Memory B cell (primary cell): ENCODE measurements at places on chromosomes 2 and 18.
A peak's percentile ranks its signal among the peaks of the same experiment; 100 is the strongest.

GRCh38 chr18:34342960-34343359, 118.2 kb upstream of the NOL4 start:
- H3K4me1 ChIP-seq, result no peaks in the 10 kb centered on the region
- DNase-seq, result no peak
- no peak overlapping the region for H3K4me3 ChIP-seq
- H3K36me3 ChIP-seq, result no peaks in the 10 kb centered on the region
- no peak overlapping the region for H3K27ac ChIP-seq

GRCh38 chr2:69366-70344, 23.4 kb upstream of the FAM110C start:
- no peaks in the 10 kb centered on the region for H3K4me1 ChIP-seq
- no peak for DNase-seq
- H3K4me3 ChIP-seq, result no peak overlapping the region
- no peaks in the 10 kb centered on the region for H3K36me3 ChIP-seq
- H3K27me3 ChIP-seq, result no peaks in the 10 kb centered on the region
- no peak overlapping the region for H3K27ac ChIP-seq

DNA sequence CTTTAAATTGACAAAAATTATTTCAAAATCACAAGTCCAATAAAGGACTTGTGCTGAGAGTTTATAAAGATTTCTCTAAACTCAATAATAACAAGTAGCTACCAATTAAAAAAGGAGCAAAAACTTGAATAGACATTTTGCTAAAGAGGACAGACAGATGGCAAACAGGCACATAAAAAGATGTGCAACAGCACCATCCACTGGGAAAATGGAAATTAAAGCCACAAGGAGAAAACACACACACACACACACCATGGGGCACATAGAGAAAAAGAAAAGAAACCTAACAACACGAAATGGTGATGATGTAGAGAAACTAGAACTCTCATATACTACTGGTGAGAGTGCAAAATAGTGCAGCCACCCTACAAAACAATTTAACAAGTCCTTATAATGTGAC, 12.6 kb upstream of the SLC9A4 start:
- H3K27me3 ChIP-seq, result peaks cover 6% of the 10 kb centered on the region
- peaks cover 5% of the 10 kb centered on the region for H3K36me3 ChIP-seq
- no peak overlapping the region for H3K4me3 ChIP-seq

DNA sequence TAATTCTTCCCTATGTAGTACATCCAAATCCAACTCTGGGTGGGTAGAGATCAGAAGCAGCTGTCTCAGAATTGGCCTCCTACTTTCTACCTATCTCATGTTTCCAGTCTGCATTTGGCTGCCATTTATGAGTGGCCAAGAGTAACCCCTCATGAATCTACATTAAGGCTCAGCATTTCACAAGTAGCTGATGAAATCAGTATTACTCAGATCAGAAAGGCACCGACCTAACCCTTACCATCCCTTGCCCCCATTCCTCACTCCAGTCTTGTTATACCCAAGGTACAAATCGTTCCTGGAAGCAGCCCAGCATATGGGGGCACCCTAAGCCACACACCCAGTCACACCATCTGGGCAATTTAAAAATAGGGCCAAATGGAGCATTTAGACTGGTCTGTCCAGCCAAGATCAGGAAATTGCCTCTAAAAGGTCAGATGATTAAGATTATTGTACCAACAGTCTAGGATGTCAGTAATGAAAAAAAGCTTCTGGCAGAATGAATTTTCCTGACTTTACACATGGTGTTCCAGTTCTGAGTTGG, 37.1 kb downstream of the CD28 start:
- H3K4me1 ChIP-seq, result no peaks in the 10 kb centered on the region
- peaks cover 8% of the 10 kb centered on the region for H3K27me3 ChIP-seq
- no peaks in the 10 kb centered on the region for H3K36me3 ChIP-seq
- no peak overlapping the region for H3K27ac ChIP-seq
- H3K4me3 ChIP-seq, result no peak overlapping the region

GRCh38 chr2:166651080-166651675, 157.1 kb upstream of the SCN7A start:
- H3K36me3 ChIP-seq, result no peaks in the 10 kb centered on the region
- H3K27me3 ChIP-seq, result no peaks in the 10 kb centered on the region
- H3K4me3 ChIP-seq, result no peak overlapping the region
- H3K4me1 ChIP-seq, result no peaks in the 10 kb centered on the region
- H3K27ac ChIP-seq, result no peak overlapping the region

DNA sequence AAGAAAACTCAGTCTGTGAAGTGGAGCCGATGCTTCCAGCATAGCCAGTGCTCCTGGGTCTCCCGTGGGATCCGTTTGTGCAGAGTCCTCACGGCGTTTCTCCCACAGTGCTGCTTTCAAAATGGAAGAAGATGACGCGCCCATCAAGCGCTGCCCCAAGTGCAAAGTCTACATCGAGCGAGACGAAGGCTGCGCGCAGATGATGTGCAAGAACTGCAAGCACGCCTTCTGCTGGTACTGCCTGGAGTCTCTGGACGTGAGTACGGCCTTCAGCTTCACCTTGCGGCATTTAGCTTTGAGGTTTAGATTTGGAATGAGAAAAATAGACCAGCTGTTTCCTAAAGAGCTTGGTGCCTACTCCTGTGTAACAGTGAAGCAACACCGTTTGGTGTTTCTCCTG, 107.0 kb downstream of the RNF144A start:
- H3K4me1 ChIP-seq, result peaks cover 3% of the 10 kb centered on the region
- peaks cover 1% of the 10 kb centered on the region for H3K36me3 ChIP-seq
- H3K27me3 ChIP-seq, result no peaks in the 10 kb centered on the region
- H3K4me3 ChIP-seq, result no peak overlapping the region

- no peak for DNase-seq
- no peak overlapping the region for H3K27ac ChIP-seq
- no peaks in the 10 kb centered on the region for H3K4me1 ChIP-seq
- H3K36me3 ChIP-seq, result no peaks in the 10 kb centered on the region
These were observed 139.6 kb downstream of the MYO1B start for GRCh38 chr2:191384829-191385228.

DNA sequence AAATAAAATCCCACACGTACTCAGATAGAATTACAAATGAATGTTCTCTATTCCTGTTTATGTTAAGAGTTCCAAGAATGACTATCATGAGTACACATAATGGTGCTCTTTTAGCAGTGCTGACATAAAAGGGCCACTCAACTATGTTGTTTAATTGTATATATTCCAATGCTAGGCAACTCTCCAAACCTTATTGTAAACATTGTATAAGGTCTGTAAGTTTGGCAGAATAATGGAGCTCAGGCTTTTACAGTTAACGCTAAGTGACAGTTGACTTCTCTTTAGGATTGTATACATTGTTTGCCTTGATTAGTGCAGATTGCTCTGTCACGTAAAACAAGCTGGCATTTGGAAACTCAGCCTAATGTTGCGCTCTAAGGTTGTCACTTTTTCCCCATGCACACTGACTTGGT, 20.8 kb downstream of the RBMS1 start:
- H3K36me3 ChIP-seq, result no peaks in the 10 kb centered on the region
- DNase-seq, result no peak
- peaks cover 11% of the 10 kb centered on the region for H3K27me3 ChIP-seq
- no peak overlapping the region for H3K27ac ChIP-seq
- no peaks in the 10 kb centered on the region for H3K4me1 ChIP-seq

- peaks cover 16% of the 10 kb centered on the region for H3K4me1 ChIP-seq
- H3K27me3 ChIP-seq, result peaks cover 8% of the 10 kb centered on the region
- no peaks in the 10 kb centered on the region for H3K36me3 ChIP-seq
- no peak overlapping the region for H3K4me3 ChIP-seq
- no peak overlapping the region for H3K27ac ChIP-seq
These were observed 72.6 kb upstream of the THUMPD2 start for GRCh38 chr2:39851651-39852110.

- H3K27ac ChIP-seq, result no peak overlapping the region
- no peak overlapping the region for H3K4me3 ChIP-seq
- no peak for DNase-seq
- peaks cover 9% of the 10 kb centered on the region for H3K36me3 ChIP-seq
These were observed 10.1 kb downstream of the HDAC4 start for GRCh38 chr2:239390546-239391285.

GRCh38 chr18:4254840-4255239, 200.3 kb downstream of the DLGAP1 start:
- DNase-seq, result no peak
- no peak overlapping the region for H3K4me3 ChIP-seq
- no peaks in the 10 kb centered on the region for H3K27me3 ChIP-seq

DNA sequence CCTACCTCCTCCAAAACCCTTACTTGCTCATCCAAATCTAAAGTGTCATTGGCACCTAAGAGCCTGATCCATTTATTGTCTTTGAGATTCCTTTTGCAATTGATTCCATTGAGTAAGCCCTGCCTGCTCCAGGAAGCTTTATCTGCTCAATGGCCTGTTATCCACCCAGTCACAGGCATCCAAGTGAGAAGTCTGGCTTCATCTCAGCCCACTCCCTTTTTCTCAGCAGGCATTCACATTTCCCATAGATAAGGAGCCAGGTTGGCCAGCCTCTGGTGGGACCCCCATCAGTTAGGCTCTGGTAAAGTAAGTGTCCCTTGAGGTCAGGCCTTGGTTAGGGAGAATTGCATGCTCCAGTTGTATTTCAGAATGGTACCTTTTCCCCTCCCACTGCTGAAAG, 396.2 kb upstream of the ST6GAL2 start:
- no peak overlapping the region for H3K27ac ChIP-seq

GRCh38 chr2:158740127-158740526, 55.0 kb upstream of the DAPL1 start:
- H3K4me1 ChIP-seq, result no peaks in the 10 kb centered on the region
- no peak for DNase-seq
- no peak overlapping the region for H3K27ac ChIP-seq
- H3K4me3 ChIP-seq, result no peak overlapping the region

DNA sequence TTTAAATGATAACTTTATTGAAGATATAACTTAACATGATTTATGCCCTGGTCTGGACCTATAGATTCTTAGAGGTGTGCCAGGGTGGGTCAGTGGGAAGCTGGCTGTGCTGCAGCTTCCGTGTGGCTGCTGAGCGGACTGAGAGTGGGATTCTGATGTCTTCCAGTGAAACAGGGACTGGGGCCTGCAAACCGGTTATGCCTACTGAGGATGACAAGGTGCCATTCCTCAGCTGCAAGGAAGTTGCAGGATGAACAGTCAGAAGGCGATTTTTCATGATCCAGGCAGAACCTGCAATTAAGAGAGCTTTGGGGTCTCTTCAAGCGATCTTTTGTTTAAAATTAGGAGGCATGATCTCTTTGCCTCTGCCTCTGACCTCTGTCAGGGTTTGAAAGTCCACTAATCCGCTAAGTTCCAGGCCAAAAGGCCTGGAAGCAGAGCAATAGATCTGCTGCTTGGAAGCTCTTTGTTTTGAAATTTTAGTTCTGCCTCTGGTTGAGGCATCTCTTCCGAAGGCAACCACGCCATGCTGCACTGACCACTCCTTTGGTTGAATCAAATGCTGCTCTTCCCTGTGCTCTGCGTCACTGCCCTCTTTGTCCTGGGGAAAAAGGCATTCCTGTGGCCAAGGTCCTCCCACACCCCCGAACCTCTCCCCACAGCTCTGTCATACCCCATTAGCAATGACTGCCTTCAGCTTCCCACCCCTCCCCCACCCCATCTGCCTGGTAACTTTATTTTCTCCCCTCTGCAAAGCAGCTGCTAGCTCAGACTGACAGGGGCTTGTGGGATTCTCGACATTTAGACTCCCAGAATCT, 2.0 kb downstream of the TMEM169 start:
- peak overlapping the region; percentile 54 for H3K27ac ChIP-seq
- DNase-seq, result no peak
- H3K4me3 ChIP-seq, result no peak overlapping the region
- H3K36me3 ChIP-seq, result peaks cover 2% of the 10 kb centered on the region
- H3K27me3 ChIP-seq, result no peaks in the 10 kb centered on the region

GRCh38 chr2:73284296-73285158, at the start of gene FBXO41:
Gene FBXO41, minus strand, starts transcription at chr2:73284478. Its CDS starts 14,848 bp downstream, at chr2:73269630.
- peak; percentile 45 for DNase-seq
- peak within 1 kb of the TSS; percentile 66 for H3K27ac ChIP-seq
- peak within 1 kb of the TSS; percentile 79 for H3K4me3 ChIP-seq
- no peaks in the 10 kb centered on the region for H3K36me3 ChIP-seq
- H3K27me3 ChIP-seq, result no peaks in the 10 kb centered on the region
- H3K4me1 ChIP-seq, result peaks cover 27% of the 10 kb centered on the region

GRCh38 chr18:50089702-50090101, 105.2 kb downstream of the MYO5B start:
- peaks cover 11% of the 10 kb centered on the region for H3K27me3 ChIP-seq
- H3K36me3 ChIP-seq, result no peaks in the 10 kb centered on the region
- H3K4me1 ChIP-seq, result no peaks in the 10 kb centered on the region
- H3K4me3 ChIP-seq, result no peak overlapping the region
- DNase-seq, result no peak

- no peaks in the 10 kb centered on the region for H3K36me3 ChIP-seq
- H3K27ac ChIP-seq, result no peak overlapping the region
- H3K27me3 ChIP-seq, result no peaks in the 10 kb centered on the region
- DNase-seq, result no peak
- peaks cover 10% of the 10 kb centered on the region for H3K4me1 ChIP-seq
These were observed 9.3 kb downstream of the TSHZ1 start for GRCh38 chr18:75219745-75220375.

GRCh38 chr2:119136093-119136492, 22.5 kb downstream of the C1QL2 start:
- H3K4me3 ChIP-seq, result no peak overlapping the region
- no peaks in the 10 kb centered on the region for H3K36me3 ChIP-seq
- H3K4me1 ChIP-seq, result no peaks in the 10 kb centered on the region
- H3K27ac ChIP-seq, result no peak overlapping the region

DNA sequence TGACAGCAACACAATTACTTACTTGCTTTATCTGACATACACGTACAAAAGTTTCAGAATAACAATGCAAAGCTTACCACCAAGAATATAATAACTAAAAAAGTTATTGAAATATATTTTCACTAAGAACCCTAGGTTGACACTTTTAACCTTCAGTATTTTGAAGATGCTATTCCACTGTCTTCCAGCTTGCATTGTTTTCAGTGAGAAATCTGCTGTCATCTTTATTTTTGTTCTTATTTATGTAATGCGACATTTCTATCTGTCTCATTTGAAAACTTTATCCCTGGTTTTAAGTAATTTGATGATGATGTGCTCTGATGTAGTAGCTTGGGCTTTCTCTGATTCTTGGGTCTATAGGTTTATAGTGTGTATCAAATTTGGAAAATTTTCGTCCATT, 165.0 kb upstream of the SMIM21 start:
- H3K4me3 ChIP-seq, result no peak overlapping the region
- H3K27me3 ChIP-seq, result no peaks in the 10 kb centered on the region
- no peaks in the 10 kb centered on the region for H3K36me3 ChIP-seq

GRCh38 chr2:211449819-211450218, 893.4 kb downstream of the CPS1 start:
- no peak for DNase-seq
- H3K4me1 ChIP-seq, result peaks cover 6% of the 10 kb centered on the region
- no peak overlapping the region for H3K27ac ChIP-seq
- no peak overlapping the region for H3K4me3 ChIP-seq
- no peaks in the 10 kb centered on the region for H3K36me3 ChIP-seq

- H3K27ac ChIP-seq, result no peak overlapping the region
- no peaks in the 10 kb centered on the region for H3K36me3 ChIP-seq
- DNase-seq, result no peak
These were observed 914 bp downstream of the STEAP3 start for GRCh38 chr2:119224391-119225104.
